Activated CD4-positive, alpha-beta T cell treated with anti-CD3 and anti-CD28 coated beads for 1 hour (primary cell): ENCODE measurements at places on chromosomes 6 and 20.

- DNase-seq = no peak
These were observed 66.3 kb downstream of the NT5E start for GRCh38 chr6:85516168-85516567.

- DNase-seq = no peak
These were observed 46.8 kb downstream of the ELOVL5 start for GRCh38 chr6:53301801-53302537.

DNA sequence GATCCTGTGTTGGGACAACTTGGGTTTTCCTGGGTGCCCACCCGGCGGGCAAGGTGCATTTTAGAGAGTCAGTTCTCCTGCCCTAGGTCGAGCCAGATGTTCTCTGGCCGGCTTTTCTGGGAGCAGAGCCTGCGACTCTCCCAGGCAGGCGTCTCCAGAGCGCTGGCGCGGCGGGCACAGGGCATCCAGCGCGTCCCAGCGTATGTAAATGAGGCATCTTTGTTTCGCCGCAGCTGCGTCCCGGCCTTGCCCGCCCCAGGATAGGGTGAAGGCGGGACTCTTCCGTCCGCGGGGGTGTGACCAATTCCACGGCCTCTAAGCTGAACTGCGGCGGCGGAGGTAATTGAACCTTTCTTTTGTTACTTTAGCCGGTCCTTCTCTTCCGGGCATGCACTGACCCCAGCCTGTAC lies 9.1 kb downstream of the GRIK2 start:
- no peak for DNase-seq

GRCh38 chr20:24939036-24939435 lies 10.0 kb upstream of the CST7 start:
- no peak for DNase-seq

DNA sequence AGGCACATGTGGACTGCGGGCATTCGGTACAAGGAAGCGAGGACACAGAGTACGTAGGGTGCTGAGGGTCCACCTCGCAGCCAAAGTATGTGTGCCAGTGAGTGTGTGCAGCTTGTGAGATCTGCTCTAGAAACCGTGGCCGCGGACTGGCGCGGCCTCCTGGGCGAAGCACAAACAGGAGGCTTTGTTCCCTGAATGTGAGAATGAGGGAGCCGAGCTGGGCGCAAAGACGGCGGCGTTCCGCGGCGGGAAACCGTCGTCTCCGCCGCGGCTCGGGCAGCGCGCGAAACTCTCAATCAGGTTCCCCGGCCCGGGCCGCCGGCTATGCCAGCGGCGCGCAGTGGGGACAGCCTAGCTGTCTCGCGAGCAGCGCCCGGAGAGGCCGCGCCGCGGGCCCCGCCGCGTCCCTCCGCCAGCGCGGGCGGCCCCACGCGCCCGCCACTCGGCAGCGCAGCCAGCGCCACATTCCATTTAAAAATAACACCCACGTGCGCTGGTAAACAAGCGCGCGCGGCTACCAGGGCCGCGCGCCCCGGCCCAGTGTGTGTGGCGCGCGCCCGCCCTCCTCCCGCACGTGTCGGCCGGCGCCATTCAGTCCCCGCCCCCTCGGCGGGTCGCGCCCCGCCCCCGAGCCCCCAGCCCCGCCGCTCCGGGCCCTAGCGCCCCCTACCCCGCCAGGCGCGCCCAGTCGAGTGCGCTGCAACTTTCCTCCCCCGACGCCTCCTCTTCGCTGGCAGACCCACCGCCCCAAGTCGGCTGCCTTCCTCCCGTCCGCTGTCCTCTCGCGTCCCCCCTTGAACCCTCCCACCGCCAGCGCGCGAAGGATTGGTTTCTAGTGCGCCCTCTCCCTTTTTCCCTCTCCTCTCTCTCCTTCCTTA lies 3.0 kb upstream of the FOXO3 start:
- DNase-seq = peak; percentile 74
